ENCODE measurements at places on chromosomes 2 and 18.

GRCh38 chr2:85439986-85440385, 21.5 kb downstream of the SH2D6 start:
- no peak for DNase-seq

DNA sequence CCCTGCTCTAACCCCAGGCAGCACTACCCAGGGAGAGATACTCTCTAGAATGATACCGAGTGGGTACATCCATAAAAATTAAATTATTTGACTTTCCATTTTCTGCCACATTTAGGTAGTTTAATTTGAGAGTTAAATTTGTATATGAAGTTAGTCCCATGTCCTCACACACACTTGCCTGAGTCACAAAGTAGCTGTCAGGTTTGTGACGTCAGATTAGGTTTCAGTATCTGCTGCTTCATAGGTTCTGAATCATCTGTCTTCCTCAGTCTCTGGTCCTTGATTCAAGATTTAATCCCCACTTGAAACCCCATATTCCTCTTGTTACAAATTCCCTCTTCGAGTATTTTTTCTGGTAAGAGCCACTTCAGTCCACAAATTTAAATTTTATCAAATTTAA, 738.6 kb upstream of the FAM98A start:
- DNase-seq: no peak

DNA sequence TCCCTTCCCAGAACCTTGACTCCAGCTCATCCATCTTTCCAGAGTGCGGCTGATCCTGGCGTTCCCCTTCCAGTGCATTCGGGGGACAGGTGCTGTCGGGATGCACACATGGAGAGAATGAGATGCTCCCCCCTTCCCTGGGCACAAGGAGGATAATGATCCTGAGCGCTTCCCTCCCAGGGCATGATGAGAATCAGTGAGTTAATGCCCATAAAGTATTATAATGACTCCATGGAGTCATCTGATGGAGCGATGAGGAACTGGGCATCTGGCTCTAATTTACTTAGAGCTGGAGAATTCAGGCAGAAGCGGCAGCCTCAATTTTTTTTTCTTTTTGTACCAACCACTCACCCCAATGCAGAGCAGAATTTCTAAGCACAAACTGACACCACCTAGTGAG, 79.6 kb upstream of the SKOR2 start:
- DNase-seq: no peak

DNA sequence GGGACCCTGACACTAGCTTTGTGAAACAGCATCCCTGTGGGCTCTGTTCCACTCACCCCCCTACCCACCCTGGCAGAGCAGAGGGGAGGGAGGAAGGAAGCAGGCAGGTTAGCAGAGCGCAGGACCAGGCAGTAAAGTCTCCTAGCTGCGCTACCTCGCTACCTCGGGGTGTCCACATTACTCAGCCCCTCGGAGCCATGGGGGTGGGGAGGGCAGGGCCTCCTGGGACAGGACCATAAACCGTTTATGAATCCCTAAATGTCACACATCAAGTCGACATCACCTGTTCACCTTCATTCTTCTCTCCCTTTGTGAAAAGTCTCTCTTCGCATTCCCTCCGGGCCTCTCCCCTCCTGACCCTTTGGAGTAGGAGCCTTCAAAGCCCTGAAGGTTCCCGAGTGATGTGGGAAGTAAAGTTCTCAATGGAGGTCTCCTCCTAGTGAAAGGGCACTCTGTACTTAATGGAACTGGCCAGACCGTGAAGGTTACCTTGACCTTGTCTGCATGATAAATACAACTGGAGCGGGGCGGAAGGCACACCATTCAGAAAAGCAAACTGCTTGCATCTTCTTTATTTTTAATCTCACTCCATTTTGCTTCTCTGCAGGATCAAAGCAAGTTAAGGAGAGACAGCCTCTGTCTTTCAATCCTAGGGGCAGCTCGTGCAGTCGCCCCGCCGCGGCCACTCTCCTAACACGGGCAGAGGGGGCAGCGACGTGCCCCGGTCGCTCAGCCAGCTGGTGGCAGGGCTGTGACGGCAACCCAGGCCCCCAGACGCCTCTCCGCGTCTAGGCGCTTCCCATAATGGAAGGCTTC, 23.7 kb upstream of the SMAD7 start:
- no peak for DNase-seq

GRCh38 chr2:101545950-101546349, 71.0 kb upstream of the RFX8 start:
- no peak for DNase-seq
